HL-60 (cell line): ENCODE measurements at places on chromosomes 12 and 14.

DNA sequence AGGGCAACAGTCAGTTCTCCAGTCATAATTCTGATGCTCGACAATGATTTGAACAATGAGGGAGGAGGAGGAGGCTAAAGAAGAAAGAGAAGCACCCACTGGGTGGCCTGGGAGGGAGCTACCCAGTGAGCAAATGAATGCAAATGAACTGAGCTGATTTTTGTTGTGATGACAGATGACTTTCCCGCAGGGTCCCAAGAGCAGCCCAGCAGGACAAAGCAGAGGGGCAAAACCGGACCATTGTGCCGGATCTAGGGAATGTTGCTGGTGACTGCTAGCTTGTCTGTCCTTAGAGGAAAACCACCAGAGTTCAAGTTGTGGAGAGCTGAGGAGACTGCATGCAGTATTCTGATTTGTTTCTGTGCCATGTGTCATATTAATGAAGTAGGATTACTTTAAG is 162.8 kb downstream of the MON2 start:
- no peak for DNase-seq

GRCh38 chr14:64778104-64778754 is 74.0 kb downstream of the PLEKHG3 start:
- no peak for DNase-seq

DNA sequence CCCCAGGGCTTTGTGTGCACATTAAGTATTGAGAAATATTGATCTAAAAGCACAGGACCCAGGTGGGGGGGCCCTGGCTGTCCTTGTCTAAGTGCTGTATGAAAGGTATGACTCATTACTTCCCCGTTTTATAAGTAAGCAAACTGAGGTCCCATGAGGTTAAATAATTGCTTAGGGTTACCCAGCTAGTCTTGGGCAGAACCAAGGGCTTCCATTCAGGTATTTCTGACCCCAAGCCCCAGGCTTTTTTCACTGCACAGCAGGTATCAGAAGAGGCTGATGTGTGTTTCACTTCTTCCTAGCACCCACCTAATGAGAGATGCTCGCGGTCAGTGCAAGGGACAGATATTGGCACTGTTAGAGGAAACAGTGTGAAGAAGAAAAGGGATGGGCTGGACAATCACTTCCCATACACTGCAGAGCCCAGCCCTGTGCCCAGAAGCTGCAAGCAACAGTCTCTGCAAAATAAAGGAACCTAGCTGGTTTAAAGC is 4.7 kb upstream of the TC2N start:
- no peak for DNase-seq

GRCh38 chr12:11822081-11822834 is 172.8 kb downstream of the ETV6 start:
- DNase-seq, result no peak

- DNase-seq, result no peak
Observed at GRCh38 chr14:78131201-78131600, 39.0 kb upstream of the NRXN3 start.

- no peak for DNase-seq
Observed at GRCh38 chr12:64747695-64748094, 11.5 kb downstream of the GNS start.

DNA sequence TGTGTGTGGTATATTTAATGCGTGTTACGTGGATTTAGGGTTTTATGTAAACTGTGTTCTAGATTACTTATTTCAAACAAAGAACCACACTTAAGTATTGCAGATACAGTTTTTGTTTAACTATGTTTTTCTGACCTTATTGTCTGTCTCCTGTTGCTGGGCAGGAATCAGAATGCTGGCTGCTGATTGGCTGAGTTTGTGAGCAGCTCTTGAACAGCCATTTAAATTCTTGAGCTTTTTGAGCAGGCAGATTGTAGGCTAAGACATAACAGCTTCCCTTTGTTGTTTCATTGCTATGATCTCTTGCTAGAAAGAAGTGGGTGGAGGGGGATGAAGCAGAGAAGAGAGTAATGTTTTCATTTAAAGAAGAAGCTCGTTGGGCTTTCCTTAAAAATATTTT is 52.2 kb downstream of the ATF7IP start:
- DNase-seq, result peak; percentile 12
